SHP77 (cell line): ENCODE measurements at places on chromosomes 16 and 17.

- no peak for DNase-seq
Observed at GRCh38 chr16:79573884-79574283, 26.7 kb downstream of the MAF start.

DNA sequence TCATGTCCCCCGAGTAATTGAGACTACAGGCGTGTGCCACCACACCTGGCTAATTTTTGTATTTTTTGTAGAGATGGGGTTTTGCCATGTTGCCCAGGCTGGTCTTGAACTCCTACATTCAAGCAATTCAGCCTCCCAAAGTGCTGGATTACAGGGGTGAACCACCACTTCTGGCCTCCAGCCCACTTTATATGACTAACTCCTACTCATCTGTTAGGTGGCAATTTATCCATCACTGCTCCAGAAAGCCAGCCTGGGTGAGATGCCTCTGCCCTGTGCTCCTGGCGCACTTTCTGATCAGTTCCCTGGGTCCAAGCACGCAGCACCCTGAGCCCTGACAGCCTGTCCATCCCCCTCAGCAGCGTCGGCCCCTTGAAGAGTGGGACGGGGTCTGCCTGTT is 29.4 kb downstream of the ADAM11 start:
- DNase-seq: no peak

DNA sequence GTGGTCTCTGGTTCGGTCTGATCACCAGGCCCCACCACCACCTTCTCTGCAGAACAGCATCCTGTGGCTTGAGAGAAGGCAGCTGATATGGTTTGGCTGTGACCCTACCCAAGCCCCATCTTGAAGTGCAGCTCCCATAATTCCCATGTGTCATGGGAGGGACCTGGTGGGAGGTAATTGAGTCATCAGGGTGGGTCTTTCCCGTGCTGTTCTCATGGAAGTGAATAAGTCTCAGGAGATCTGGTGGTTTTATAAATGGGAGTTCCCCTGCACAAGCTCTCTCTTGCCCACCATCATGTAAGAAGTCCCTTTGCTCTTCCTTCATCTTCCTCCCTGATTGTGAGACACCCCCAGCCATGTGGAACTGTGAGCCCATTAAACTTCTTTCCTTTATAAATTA is 352.3 kb upstream of the CDH5 start:
- no peak for DNase-seq

GRCh38 chr17:50693036-50693682 is 14.6 kb downstream of the ANKRD40 start:
- DNase-seq: no peak

- DNase-seq: no peak
Observed at GRCh38 chr16:49727611-49728010, 128.3 kb downstream of the ZNF423 start.

DNA sequence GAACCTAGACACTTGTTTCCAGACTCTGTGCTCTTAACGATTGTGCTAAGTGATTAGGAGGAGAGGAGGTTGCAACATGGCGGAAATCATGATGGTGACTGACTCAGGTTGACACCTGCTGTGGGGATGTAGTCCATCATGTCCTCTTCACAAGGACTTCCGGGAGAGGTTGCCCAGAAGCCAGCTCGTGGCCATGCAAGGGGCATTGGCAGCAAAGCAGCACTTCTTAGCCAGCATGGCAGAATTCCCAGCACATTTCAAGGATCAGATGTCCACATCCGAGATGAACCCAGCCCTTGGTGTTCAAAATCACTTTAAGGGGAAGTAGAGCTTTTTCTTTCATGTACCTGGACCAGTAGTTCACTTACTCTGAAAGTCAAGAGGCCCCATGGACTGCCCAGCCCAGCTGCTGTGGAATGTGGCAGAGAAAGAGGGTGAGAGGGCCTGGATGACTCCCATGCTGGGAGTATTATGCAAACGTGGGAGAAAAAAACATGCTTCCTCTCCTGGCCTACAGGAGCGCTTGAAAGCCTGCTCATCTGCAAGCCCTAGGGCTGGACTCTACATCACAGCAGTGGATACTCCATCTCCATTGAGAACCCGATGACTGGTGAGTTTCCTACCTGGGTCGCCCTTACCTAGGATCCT is 65.5 kb downstream of the IRX6 start:
- DNase-seq: no peak

DNA sequence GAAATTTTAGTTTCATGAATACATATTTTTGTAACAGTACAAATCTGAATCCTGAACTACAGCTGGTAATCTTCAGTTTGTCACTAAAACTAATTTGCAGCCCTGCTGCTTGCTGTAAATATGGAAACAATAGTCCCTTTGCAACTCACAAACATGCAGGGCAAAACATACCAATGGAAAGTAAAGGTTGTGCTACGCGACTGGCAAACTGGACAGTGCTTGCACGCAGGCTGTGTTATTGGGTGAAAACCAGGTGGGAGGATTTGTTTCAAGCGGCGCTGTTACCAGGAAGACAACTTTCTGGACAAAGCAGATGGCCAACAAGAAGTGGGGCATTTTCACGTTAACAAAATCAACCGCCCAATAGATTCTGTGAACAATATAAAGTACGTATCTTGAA is 93.5 kb downstream of the CDYL2 start:
- DNase-seq: no peak

GRCh38 chr17:79424471-79425185 is 186.2 kb downstream of the RBFOX3 start:
- DNase-seq: no peak

DNA sequence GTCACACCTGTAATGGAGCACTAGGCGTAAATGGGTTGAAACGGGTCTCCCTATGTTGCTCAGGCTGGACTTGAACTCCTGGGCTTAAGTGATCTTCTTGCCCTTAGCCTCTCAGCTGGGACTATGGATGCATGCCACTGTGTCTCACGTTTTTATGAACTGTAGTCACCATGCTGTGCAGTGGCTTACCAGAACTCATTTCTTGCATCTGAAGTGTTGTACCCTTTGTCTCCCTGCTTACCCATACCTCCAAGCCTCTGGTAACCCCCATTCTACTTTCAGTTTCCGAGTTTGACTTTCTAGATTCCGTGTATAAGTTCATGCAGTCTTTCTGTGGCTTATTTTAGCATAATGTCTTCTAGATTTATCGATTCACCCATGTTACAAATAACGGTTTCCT is 7.7 kb downstream of the PYCARD start:
- no peak for DNase-seq

DNA sequence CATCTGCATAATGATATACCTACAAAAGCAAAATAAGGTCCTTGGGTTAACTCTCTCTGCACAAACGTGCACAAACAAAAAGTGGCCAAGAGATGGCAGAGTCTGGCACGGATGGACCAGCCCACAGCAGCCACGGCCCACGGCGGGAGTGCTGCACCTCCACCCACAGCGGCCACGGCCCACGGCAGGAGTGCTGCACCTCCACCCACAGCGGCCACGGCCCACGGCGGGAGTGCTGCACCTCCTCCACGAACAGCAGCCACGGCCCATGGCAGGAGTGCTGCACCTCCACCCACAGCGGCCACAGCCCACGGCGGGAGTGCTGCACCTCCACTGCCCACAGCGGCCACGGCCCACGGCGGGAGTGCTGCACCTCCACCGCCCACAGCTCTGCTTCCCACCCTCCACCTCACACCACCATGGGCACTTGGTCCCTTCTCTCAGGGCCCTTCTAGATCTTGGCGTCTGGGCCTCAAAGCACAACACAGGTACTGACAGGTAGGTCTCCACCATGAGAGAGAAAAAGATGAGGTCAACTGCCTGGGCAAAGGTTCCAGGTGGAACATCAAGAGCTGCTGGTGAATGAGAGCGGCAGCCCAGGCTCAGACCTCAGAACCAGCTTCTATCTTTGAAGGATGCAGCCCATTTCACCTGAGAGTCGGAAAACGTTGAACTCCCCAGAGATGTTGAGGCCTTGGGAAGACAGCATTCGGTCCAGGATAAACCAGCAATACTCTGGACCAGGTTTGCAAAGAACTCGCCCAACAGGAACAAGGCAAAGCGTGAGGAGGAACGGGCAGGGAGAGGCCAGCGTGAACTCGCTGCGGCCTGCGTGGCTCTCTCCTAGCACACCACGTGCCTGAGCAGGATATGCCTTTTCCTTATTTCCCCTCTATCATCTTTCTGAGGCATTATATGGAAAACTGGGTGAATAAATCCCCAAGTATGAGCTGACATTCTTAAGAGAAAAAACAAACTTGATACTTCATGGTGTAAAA is 124.5 kb downstream of the ZNF778 start:
- no peak for DNase-seq

GRCh38 chr17:75093548-75094158 is 5.9 kb downstream of the SLC16A5 start:
- no peak for DNase-seq

DNA sequence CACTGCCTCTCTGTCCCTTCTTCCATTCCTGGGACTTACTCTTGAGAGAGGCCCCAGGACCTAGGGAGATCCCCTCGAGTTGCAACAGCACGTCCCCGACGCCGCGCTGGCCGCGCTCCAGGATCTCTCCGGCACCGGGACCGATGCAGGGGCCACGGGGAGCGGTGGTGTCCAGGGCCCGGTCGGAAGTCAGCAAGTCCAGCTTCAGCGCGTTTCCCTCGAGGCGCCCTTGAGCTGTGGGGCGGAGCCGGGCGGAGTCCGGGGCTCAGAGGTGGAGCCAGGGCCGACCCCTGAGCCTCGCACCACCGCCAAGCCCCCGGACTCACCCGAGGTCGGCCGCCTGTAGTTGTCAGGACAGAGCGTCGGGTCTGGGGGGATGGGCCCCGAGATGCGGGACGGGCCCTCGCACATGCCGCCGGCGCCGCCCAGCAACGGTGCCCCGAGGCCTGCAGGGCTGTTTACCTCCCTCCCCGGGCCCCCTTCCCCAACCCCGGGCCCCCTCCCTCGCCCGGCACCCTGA is 458 bp downstream of the ENKD1 start:
- DNase-seq: no peak

DNA sequence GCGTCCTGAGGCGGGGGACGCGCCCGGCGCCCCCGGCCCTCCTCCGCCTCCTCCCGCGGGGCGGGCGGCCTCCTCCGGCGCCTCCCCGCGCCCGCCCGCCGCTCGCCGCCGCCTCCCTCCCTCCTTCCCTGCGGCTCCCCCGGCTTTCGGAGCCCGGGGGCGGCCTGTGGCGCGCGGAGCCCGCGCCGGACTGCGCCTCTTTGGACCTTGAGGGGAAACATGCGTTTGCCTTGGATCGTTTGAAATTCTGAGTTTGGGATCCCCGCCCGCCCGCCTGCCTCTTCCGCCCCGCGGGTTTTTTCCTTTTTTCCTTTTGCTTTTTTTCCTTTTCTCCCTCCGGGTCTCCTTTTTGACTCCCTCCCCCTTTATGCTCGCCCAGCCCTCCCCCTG is 390 bp downstream of the ZNRF1 start:
- DNase-seq: no peak

DNA sequence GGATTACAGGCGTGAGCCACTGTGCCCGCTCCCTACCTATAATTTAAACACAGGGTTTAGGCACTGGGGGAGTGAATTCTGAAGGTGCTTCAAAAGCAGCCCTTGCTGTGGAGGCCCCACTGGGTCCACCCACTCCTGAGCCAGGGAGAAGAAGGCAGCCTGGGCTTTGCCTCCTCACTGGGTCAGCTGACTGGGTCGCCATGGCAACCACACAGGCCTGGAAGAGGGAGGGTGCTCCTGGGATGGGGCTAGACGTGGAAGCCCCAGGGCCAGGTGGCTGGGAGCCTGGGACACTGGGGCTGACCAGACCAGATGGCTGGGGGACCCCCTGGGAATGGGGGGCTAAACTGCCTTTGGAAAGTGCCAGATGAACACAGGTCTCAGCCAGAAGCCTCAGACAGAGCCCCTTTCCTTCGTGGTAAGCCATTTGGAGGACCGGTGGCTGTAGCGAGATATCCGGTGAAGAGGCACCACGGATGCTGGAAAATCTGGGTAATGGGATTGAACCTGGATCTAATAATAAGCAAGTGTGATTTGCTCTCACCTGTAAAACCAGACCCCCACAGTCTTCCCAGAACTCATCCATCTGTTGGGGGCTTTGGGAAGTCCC is 32.9 kb downstream of the TRARG1 start:
- DNase-seq: peak; percentile 13

DNA sequence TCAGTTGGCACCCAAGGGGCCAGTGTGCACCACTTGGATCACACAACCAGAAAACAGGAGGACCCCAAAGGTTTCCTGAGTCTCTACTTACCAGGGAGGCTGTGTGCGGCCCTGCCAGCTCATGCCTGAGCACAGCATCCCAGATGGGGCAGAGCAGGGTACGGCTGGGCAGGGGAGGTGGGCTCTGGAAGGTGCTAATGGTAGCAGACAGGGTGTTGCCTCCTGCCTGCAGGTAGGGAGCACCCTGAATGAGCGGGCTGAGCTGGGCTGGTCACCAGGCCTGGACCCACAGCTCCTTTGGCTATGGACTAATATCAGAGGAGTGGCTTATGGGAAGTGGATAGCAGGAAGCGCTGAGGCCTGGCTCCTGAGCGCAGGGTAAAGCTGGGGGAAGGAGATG is 14.6 kb downstream of the RECQL5 start:
- DNase-seq: no peak

DNA sequence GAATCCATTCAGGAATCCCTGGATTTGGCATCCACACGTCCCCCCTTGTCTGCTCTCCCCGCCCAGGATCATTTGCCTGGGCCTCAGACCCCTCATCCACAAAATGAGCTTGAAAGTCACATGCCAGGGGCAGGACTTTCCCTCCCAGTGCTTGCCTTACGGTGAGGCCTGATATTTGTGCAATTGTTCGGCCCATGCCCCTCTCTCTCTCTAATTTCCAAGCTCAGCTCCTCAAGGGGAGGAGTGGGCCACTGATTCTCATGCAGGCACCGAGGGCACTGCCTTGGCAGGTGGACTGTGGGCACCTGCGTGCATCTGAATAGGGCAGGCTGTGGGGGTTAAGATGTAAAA is 267.2 kb upstream of the FOXF1 start:
- no peak for DNase-seq

DNA sequence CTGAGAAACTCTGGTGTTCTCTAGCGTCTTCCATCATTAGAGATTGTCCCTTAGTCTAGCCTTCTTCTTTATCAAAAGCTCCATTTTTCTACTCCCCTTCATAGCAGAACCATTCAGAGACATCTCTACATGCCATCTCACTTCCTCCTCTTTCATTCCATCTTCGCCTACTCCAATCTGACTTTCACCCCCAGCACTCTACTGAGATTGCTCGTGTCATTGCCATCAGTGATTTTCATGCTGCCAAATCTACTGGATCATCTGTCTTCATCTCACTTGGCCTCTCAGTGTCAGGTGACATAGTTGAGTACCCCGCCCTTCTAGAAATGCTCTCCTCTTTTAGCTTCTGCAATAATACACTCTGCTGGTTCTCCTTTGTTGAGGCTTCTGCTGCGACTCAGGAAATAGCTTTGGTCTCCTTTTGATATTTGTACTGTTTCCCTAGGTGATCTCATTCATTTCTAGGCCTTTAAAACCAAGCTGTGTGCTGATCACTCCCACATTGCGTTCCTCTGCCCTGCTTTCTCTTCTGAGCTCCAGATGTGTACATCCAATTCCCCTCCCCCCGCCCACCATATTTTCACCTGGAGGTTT is 119.1 kb downstream of the FTO start:
- DNase-seq: no peak

DNA sequence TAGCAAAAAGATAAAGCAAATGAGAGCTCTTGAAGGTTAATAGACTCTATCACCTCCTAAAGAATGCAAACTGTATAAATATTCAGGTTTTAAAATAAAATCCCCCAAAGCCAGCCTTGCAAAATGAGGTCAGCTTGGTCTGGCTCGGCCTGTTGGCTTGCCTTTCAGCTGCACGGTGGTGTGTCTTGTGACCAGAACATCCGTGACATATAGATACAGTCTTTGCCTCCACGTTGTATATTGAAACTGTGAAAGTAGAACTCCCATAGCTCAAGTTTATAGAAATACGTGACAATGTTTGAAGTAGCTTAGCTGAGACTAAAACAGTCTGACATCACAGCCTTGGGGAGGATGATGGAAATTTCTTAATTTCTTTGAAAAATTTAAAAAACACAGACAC is 236.6 kb upstream of the MYOCD start:
- DNase-seq: no peak
